ENCODE measurements at places on chromosomes 2 and 18.

DNA sequence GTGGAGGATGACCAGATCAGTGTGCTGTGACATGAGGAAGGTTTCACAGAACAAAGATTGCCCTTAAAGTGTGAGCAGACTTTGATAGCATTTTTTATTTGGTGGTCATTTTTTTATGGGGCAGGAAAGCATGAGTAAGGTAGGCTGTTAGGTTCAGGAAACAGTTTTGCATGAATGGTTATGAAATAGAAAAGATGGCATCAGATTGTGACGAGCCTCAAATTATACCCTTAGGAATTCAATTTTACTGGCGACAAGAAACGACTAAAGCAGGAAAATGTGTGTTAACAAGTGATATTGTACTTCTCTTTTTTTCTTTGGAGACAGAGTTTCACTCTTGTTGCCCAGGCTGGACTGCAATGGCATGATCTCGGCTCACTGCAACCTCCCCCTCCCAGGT, 44.7 kb downstream of the PIK3C3 start:
- DNase-seq: no peak

GRCh38 chr2:177553176-177553884, 160.8 kb downstream of the AGPS start:
- peak; percentile 29 for DNase-seq

GRCh38 chr18:9405130-9405529, 70.2 kb upstream of the RALBP1 start:
- no peak for DNase-seq

DNA sequence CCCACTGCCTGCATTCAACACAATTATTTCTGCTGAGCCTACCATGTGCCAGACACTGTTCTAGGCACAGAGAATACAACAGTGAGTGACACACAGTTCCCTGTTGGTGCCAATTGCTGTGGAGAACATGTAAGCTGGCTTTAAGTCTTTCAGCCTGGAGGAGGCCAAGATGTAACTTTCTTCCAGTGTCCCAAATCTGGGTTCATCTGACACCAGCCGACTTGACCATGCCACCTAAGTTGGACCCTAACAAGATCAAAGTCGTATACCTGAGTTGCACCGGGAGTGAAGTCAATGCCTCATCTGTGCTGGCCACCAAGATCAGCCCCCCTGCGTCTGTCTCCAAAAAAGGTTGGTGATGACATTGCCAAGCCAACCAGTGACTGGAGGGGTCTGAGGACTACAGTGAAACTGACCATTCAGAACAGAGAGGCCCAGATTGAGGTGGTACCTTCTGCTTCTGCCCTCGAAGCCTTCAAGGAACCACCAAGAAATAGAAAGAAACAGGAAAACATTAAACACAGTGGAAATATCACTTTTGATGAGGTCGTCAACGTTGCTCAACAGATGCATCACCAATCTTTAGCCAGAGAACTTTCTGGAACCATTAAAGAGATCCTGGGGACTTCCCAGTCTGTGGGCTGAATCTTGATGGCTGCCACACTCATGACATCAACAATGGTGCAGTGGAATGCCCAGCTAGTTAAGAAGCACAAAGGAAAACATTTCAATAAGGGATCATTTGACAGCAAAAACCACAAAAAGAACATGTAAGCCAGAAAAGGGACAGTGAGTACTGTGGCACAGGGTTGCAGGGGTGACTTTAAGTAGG, 6.3 kb downstream of the TRABD2A start:
- no peak for DNase-seq

GRCh38 chr18:10010611-10011015, 96.8 kb downstream of the VAPA start:
- DNase-seq: no peak

GRCh38 chr2:102171946-102172345, 14.9 kb upstream of the IL1RL2 start:
- no peak for DNase-seq

DNA sequence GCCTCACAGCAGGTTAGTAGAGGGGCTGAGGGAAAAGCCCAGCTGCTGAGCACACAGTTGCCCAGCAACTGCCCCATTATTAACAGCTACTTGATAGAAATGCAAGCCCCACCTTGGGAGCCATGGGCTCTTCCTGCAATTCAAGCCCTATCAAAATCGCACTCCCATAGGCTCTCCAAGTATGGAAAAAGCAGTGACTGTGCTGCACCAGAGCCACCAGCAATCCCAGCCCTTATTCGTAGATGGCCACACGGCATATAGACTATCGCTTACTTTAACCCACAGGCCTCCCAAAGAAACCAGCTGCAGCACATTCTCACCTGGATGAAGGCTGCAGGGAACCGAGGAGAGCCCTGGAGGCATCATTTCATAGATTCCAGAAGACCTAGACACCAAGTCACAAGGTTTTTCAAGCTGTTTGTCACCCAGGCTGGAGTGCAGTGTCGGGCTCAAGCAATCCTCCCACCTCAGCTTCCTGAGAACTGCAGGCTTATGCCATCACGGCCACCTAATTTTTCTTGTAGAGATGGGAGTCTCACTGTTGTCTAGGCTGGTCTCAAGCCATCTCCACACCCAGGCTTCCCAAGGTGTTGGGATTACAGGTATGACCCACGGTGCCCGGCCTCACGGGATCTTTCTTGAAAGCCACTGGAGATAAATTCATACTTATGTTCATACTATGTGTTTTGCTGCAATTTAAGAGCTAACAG, 11.3 kb downstream of the NCL start:
- peak; percentile 49 for DNase-seq

- DNase-seq: peak; percentile 60
These were observed 28.8 kb downstream of the STEAP3 start for GRCh38 chr2:119252186-119253113.

DNA sequence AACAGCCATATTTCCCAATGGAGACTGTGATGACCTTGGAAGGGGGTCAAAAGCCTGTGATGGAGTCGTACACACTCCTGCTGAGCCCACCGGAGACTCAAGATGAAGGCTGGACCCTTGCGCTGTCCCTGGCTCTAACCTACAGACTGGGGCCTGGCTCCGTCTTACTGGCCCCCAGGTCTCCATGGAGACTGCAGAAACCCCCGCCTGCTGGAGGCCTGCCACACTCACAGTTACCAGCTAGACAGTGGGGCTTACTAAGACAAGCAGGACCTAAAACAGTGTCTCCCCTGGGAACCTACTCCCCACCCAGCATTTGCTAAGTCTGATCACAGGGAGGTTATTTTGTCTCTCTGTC, 9.6 kb downstream of the C2orf72 start:
- DNase-seq: no peak

DNA sequence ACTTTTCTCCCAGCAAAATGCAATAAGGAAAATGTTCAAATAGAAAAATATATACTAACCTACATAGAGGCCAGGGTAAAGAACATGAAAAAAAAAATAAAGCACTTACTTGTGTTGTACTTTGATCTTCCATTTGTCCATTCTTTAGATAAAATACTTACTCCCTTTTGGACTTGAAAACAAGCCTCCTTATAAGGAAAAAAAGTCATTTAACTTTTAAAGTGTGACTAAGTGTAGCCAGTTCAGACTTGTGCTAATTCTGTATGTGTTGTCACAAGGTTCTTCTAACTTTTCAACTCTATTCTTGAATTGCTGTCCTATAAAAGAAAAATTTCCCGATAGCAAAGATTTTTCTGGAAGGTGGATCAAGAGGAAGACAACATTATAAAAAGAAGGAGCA, 23.2 kb downstream of the SLC40A1 start:
- DNase-seq: no peak

DNA sequence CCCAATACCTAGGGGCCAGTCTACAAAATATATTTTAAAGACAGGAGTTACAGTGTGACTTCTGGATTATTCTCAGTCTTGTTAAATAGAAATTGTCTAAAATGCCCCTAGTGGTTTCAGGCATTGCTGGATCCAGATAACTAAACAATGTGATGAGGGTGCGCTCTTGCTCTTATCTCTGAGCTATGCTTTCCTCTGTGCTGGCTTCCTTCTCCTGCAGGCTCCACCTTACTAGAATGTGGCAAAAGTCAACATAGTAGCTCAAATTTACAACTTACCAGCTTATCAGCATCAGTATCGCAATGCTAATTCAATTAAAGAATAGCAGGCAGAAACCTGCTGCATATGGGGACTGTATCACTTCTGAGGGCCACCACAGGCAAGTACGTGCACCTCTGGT, 61.3 kb upstream of the RNU4ATAC start:
- no peak for DNase-seq

- no peak for DNase-seq
These were observed 24.3 kb downstream of the OSBPL1A start for GRCh38 chr18:24373328-24373727.

GRCh38 chr2:46845542-46846486, 69.8 kb downstream of the MCFD2 start:
- DNase-seq: no peak

- no peak for DNase-seq
These were observed 164.1 kb downstream of the KIAA1328 start for GRCh38 chr18:36993068-36993467.

GRCh38 chr2:60544954-60545560, 8.4 kb downstream of the BCL11A start:
- DNase-seq: peak; percentile 84

GRCh38 chr18:24766376-24766775, 305.9 kb downstream of the HRH4 start:
- DNase-seq: no peak

DNA sequence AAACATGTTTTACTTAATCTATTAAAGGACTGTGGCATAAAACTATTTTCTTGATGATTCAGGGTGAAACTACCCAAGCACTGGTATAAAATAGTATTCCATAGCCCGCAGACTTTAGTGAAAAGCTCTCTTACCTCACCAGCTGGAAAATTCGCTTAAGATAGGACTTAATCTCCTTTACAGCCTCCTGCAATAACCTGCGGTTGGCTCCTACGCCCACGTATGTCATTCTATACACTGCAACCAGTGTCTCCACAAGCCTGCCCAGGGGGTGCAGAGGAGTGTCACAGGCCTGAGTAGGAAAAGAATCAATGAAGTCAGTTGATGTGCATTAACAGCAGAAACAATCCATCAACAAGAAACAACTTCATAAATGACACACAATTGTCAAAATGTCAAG, 11.3 kb upstream of the MPP4 start:
- DNase-seq: peak; percentile 32

GRCh38 chr2:210203147-210203546, 22.1 kb downstream of the ACADL start:
- no peak for DNase-seq

GRCh38 chr2:126950504-126950903, 51.8 kb downstream of the TEX51 start:
- no peak for DNase-seq

GRCh38 chr2:109339519-109339966, 210.5 kb downstream of the SH3RF3 start:
- DNase-seq: no peak

DNA sequence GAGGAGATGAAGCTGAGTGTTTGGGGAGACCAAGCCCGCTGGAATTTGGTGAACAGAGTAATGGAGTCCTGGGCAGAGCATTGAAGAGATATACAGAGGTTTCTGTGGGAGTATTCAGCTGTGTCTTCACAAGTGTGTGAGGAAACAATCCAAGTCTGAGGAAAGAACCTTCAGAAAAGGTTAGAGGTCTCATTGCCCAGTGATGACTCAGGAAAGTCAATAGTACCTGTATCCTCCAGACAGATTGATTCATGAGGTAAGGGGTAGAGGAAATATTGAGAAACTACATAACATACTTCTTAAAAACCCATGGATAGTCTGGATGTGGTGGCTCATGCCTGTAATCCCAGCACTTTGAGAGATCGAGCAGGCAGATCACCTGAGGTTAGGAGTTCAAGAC, 392.3 kb downstream of the GALNT13 start:
- no peak for DNase-seq

GRCh38 chr18:62284637-62285036, 40.5 kb upstream of the TNFRSF11A start:
- no peak for DNase-seq

GRCh38 chr2:104897515-104898184, 43.7 kb downstream of the POU3F3 start:
- no peak for DNase-seq

GRCh38 chr2:31199206-31199605, 18.1 kb downstream of the CAPN14 start:
- DNase-seq: no peak

DNA sequence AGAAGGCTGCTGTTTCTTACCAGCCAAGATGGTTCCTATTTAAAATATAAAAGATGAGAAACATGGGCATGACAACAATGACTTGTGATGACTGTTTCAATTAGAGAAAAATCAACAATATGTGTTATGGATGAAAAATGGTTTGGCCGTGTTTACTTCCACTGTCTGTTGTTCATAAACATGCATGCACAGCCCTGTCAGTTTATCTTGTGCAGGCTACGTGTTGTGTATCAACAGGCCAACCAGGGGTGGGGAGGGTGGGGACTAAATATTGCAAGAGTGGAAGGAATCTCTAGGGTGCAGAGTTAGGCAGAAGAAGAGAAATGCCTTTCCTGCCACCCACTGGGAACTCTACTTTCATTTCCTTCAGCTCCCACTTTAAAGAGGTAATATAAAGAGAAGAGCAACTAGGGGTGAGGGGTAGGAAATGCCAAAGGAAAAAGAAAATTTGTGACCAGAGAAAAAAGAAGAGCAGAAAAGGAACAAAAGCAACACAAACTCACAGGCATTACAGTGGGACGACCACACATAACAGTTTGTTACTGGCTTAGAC, 116.8 kb upstream of the MEIS1 start:
- DNase-seq: no peak

GRCh38 chr2:176536439-176537133, 267.3 kb downstream of the MTX2 start:
- DNase-seq: no peak

DNA sequence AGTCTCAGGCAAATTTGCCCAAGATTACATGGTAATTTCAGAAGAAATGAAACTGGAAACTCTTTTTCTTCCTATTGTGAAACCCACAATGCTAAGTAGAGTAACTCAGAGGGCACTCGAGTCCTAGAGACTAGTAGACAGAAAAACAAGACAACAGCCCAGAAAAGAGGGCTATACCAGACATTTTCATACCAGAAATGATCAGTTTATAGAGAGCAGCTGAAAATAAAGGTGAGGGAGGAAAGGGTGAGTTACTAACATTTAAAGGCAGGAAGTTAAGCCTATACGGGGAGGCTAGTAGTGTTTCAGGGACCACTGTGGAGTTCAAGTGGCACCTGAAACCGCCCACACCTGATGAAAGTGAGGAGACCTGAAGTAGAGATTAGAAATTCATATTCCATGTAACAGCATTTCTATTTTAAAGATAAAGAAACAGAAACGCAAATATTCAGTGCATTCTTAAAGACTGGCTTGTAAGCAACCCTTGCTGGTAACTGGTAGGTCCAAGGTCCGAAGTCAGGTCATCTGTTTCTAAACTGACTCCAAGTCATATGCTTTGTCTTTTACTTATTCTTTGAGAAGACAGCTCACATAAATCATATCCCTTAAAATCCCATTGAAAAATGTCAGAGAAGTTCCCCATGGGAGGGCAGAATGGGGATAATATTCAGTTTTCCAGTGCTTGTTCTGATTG, 145.1 kb upstream of the ITGB6 start:
- DNase-seq: no peak

DNA sequence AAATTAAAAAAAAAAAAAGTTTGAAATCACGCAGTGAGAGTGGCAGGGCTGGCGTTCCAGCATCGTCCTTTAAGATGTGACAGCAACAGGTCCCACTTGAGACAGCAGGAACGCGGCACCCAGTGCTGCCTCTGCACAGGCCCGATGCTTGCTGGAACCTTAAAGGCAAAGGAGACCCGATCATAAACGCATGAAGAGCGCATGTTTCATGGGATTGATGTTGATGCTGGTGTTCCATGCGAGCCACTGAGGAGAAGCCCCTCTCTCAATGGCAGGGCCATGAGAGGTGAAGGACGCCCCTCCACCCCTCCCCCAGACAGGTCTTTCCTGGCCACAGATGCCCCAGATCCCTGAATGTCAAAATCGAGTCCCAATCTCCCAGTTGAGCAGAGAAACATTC, 17.9 kb upstream of the ALPI start:
- no peak for DNase-seq

- DNase-seq: no peak
These were observed 1.3 kb upstream of the LMAN1 start for GRCh38 chr18:59360381-59360780.

Data from SW480 (cell line).